ENCODE measurements at places on chromosomes 6 and 20. TPM values are rescaled to one million over a fixed set of nuclear protein-coding genes. Genes with fewer than 3 reads are reported as not detected.

DNA sequence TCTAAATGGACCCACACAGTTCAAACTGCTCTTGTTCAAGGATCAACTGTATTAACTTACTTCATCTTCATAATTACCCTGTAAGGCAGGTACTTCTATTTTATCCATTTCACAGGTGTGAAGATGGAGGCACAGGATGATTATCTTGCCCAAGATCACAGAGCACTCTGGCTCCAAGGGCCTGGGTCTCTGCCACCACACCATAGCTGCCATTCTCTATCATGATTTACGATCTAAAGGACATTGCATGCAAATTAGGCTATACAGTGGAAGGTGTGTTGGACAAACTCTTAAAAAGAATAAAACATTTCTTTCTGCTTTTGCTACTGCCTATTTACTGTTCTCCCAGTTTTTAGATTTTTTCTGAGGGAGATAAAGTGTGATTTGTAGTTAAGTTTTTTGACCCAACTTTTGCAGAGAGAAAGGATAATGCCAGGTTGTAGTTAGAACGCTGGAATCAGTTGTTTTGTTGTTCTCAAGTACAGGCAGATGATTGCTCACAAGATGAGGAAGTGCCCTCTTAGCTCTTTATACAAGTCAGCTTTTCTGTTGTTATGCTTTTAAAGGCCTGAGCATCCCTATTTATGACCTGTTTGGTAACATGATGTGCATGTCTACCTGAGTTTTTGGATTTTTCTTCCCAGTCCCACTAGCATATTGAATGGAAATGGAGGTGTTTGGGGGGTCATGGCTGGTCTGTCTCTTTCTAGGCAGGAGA is 247.9 kb downstream of the ZFAND3 start:
- DNase-seq = no peak

DNA sequence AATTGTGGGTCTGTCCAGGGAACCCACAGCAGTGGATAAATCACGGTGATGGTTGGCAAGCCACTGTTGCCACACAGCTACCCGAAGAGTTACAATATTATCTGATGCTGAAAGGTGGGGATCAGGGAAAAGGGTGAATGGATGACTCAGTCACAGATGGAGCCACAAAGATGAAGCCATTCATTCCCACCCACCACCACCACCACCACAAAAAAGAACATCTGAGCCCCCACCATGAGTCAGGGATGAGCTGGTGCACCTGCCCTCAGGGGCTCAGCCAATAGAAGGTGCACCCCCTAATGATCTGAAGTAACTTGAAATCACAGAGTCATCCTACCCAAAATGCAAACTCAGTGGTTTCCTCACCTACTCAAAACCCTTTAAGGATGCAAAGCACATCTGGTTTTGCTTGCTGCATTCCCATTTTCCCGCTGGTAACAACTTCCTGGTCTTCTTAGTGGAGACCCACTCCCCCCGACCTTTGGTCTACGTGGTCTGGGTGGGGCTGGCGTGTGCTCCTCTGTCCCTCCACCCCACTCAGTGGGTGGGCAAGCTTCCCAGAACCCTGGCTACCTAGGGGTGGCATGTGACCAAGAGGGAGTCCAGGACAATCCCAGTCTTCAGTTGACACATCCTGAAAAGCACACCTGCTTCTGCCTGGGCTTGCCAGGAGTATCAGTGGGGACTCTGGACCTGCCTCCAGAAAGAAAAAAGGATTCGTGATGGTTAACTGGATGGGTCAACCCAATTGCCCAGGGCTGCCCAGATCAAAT is 125.5 kb downstream of the ANKRD60 start:
- DNase-seq = no peak

- no peak for DNase-seq
Measured at GRCh38 chr6:152173321-152173720, 365.8 kb downstream of the ESR1 start.

Gene L3MBTL1
- total RNA-seq = 2.7 TPM

DNA sequence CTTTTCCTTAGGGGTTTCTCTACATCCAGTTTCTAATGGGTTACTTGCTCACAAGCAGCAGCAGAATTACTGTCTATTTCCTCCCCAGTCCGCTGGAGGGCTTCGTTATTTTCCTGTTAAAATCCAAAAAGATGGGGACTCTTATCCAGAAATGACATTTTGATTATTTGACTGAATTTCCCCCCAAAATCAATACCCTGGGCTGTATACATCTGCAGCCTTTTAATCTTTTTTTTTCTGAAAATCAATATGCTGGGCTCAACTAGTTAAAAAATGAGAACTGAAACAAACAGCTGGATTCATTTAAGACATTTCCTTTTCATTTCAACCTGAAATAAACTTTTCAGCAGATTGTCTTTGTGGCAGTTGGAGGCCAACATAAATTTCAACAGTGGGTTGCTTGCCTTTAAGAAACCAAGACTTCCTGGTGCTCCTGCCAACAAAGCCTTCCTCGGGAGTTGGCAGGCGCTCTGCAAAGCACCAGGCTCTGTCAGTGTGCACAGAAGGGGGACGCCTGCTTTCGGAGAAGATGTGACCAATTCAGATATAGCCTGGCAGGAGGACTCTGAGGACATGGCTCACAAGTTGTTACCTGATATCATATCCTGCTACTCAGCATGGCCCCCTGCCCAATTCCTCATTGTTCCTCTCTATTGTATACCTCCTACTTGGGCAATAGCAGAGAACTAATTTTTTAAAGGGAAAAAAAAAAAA is 204.7 kb upstream of the ARG1 start:
- peak; percentile 68 for DNase-seq

DNA sequence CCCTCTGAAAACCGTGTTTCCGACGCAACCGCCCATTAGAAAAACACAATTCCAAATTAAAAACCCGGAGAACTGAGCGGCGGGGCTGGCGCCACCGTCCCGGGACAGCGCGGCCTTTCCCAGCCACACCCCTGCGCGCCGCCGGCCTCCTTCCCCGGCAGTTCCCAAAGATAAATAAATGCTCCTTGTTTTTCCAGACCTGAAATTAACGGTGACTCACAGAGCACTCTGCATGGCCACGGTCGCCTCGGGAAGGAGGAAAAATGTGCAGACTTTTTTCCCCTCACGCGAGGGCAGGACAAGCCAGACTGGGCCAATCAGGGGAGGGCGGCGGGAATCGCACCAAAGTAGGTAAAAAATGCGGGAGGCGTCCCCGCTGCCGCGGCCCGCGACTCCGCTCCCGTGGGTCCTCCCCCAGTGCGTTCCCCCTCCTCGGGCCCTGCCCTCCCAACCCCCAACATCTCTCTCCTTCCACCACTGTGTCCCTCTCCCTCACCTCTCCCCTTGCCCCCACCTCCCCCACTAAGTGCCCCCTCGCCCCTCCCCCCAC is 828 bp upstream of the DSTN start:
- peak; percentile 77 for DNase-seq

- DNase-seq = no peak
Measured at GRCh38 chr6:109010705-109011102, 83.9 kb downstream of the SESN1 start.

GRCh38 chr20:23246717-23247664 is 103.6 kb upstream of the NXT1 start:
- DNase-seq = peak; percentile 35

- no peak for DNase-seq
Measured at GRCh38 chr6:44653761-44654218, 266.3 kb downstream of the CDC5L start.

Gene IP6K3
- 4.8 TPM for total RNA-seq

GRCh38 chr6:163085861-163086623 is 328.5 kb upstream of the QKI start:
- DNase-seq = no peak
